ENCODE measurements at places on chromosomes 4 and X.
A peak's percentile ranks its signal among the peaks of the same experiment; 100 is the strongest.

- DNase-seq: no peak
Measured at GRCh38 chr4:22667332-22667940, 25.3 kb upstream of the GBA3 start.

- DNase-seq: no peak
Measured at GRCh38 chrX:129034196-129034595, 489.1 kb downstream of the SMARCA1 start.

GRCh38 chrX:130204647-130205046, 32.9 kb downstream of the RAB33A start:
- DNase-seq: no peak

DNA sequence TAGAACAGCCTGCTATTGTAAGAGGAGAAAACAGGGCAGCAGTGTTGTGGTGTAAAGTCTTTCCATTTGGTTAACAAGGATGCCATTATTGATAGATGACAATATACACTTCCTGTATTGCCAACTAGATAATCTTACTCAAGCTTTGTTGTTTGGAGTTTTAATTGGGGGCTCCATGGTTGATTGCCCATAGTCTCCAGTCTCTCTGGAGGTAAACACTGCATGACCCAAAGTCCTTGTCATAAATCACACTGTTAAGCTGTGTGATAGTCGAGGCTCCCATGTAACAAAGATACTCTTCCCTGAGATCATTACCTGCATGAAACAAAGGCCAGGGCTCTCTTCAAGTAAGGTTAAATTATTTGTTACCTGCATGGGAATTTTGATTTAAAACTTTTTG, 394.6 kb downstream of the C4orf33 start:
- DNase-seq: no peak

GRCh38 chr4:76657443-76657842, 222.4 kb downstream of the SHROOM3 start:
- DNase-seq: no peak

- DNase-seq: no peak
Measured at GRCh38 chr4:84920617-84921016, 45.9 kb downstream of the WDFY3 start.

DNA sequence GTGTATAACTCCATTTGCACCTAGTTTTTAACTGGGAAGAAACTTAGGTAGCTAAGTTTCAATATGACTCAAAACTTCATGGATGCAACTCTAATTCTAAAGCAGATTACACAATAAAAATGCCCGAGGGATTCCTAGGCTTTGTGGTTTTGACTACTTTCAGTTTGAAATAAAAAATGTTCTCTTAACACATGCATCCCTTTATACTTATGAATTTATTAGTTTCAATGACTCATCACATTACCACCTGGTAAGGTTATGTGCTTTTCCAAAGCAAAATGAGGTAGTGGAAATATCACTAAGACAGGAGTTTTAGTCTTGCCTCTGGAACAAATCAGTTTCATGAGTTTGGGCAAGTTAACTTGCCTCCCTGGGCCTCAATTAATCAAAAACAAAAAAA, 125.5 kb downstream of the OPHN1 start:
- no peak for DNase-seq

DNA sequence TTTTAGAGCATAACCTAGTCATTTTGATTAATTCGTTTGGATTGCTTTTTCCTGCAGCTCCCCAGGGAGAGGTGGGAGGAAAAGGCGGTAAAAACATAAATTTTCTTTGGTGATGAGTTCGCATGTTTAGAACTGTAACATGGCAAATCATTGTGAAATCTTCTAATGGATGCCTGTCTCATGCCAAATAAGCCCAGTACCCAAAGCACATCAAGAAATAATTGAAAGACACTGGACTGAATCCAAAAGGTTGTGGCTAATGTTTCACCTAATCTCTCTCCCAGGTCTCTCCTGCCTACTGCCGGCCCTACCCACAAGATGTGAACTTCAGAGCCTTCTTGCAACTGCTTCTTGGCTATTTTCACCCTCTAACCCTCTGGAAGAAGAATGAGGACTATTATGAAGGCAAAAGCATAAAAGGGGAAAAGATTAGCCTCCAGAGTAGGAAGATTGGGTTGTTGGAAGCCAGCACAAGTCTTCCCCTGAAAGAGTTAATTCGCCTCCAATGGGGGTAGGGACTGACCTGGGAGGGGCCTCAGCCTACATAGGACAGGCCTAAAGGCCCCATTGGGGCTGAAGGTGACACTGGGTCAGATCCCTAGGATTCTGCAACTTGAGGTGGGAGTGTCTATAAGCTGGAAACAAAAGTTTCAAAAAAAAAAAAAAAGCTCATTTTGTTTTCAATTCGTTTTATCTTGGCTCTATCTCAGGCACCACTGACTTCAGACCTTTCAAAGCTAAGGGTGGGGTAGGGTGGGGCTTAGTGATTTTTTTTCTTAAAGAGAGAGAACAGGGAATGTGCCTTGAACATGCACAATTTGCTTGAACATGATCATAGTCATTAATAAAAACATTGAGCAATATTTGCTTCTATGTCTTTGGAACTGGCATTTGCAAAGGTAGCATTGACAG, 278.6 kb upstream of the KLF3 start:
- DNase-seq: peak; percentile 60

DNA sequence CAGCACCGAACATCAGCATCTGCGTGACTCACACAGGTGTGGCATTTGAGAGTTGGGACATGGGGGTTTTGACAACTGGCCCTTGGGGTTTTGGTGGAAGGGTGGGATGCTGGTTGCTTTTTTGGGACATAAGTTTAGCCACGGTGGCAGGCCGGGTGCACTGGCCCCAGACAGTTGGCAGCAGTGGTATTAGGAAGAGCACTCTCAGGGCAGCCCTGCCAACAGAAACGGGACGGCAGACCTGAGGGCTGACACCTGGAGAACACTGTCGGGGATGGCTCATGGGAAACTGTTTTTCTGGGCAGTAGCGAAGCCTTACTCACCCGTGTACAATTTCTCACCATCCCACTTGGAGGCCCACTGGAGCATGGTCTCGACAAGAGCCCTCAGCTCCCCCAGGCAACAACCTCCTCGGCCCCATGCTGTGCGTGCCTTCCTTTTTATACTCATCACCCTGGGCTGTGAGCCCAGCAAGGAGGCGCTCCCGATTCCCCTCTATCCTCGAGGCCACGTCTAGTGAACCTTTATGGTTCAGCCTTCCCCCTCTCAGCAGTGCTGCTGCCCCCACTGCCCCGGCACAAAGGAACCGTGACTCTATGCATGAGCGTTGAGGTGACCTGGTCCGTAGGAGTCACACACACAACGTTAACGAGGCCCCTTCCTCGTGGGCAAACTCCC, 30.6 kb downstream of the WDR1 start:
- no peak for DNase-seq

- DNase-seq: no peak
Measured at GRCh38 chrX:40573763-40574162, 7.0 kb upstream of the ATP6AP2 start.

- no peak for DNase-seq
Measured at GRCh38 chr4:101218346-101218745, 129.0 kb downstream of the PPP3CA start.

GRCh38 chr4:61445374-61446063, 245.4 kb downstream of the ADGRL3 start:
- DNase-seq: no peak

DNA sequence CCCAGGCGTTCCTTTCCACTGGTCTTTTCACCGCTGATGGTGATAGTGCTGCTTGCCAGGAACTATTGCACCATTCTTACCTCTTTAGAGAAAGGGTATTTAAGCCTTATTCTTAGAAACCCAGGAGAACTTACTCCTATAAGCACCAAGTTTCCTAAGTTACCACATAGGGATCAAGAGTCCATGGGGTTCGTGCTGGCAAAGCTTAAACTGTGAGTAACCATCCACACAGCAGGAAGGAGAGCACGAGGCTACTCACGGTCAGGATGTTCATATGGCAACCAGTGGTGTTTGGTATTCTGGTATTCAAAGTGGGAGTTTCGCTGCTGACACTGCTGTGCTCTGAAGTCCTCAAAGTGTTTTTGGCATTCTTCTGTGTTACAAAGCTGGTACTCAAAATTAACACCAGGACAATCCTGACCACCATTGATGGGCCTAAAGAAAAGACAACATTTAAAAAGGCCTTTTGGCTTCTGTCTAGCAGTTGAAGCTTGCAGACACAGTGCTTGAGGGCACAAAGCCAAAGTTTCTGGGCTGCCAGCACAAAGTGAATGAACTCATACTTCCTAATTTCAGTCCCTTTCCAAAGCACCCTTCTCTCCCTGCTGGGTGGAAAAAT, 256.9 kb downstream of the ADAMTS3 start:
- peak; percentile 32 for DNase-seq

DNA sequence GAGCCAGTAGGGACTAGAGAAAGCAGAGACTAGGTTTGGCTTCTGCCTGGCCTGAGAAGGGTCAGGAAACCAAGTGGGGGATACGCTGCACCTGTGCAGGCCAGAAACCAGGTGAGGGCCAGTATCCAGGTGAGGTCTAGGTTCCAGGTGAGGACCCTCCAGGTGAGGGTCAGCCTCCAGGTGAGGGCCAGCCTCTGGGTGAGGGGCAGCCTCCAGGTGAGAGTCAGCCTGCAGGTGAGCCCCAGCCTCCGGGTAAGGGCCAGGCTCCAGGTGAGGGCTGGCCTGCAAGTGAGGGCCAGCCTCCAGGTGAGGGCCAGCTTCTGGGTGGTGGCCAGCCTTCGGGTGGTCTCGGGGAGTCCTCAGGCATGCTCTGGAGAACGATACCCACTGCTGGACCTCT, 238.8 kb downstream of the USP46 start:
- no peak for DNase-seq

DNA sequence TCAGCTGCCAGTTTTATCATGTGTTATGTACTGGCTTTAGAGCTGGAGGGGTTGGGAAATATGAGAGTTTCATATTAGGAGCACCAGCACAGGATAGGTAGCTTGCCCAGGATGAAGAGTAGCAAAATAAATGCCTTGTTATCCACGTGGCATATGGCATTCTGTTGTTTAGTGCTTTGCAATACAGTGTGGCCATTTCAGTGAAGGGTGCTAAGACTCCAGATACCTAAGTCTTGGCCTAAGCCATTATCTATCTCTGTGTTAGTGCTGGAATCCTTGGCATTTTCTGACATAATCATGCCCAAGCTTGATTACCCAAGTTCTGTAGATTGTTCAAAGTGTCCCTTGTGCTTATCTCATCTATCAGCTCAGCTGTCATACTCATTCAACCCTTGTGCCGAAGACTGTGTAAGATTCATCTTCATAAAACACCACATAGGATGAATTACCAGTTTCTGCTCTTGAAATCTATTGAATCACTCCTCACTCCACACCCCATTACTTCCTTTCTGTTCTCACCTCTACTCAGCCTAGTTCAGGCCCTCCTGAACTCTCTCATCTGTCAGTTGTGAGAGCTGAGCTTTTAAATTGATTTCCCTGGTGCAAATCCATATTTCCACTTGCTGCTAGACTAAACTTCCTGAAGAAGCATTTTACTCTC, 73.5 kb downstream of the CLCN5 start:
- DNase-seq: no peak
